ENCODE measurements at places on chromosomes 4 and X.

- DNase-seq, result no peak
These were observed 536 bp downstream of the SH3BGRL start for GRCh38 chrX:81202456-81202819.

DNA sequence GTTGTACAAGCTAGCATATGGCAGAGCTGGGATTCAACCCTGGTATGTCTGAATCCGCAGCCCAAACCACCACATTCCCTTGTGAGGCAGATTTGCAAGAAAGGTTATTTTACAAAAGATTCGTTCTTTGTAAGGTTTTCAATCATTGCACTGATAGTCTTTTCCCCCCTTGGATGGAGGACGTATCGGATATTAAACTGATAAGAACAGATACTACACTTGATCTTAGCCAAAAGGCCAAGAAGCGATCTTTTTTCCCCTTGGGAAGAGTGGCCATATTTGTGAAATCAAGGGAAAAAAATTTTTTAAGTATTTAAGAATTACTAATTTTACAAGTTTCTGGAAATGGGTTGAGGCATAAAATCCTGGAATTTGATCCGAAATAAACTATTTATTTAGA lies 34.4 kb upstream of the MSMO1 start:
- no peak for DNase-seq

GRCh38 chr4:26713563-26714151 lies 129.8 kb downstream of the TBC1D19 start:
- no peak for DNase-seq

DNA sequence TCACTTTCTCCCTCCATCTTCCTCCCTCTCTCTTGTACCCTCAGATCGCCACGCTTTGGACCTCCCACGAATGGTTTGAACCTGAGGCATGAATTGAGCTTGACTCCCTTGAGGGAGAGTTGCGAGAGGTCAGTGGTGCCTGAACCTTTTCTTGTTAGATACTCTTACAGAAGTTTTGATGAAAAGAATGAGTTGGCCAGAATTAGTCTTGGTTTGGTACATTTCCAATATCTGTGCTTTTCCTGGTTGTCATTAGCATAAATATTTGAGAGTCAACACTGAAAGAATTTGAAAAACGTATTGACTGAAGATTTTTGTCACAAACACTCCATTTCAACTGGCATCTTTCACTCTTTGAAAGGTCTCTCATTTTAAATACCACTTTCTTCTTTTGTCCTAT lies 510.6 kb upstream of the DIPK2B start:
- DNase-seq, result peak; percentile 20

GRCh38 chr4:112775801-112776200 lies 138.9 kb downstream of the LARP7 start:
- DNase-seq, result no peak

DNA sequence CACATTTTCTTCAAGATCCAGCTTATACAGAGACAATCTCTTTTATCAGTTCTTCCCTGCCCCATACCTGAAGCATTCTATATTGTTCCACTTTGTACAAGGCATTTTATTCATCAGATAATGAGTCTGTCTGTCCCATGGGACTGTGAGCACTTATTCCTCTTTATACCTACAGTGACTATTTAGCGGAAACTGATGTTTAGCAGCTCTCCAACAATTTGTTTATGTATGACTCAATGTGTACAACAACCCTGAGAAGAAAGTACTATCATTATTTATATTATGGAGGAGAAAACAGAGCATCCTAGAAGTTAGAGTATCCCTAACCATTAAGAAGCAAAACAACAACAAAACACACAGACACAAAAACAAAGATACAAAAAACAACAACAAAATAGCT lies 306.5 kb downstream of the PRDM5 start:
- no peak for DNase-seq

- DNase-seq, result no peak
These were observed 14.0 kb downstream of the PF4 start for GRCh38 chr4:73967866-73968265.

DNA sequence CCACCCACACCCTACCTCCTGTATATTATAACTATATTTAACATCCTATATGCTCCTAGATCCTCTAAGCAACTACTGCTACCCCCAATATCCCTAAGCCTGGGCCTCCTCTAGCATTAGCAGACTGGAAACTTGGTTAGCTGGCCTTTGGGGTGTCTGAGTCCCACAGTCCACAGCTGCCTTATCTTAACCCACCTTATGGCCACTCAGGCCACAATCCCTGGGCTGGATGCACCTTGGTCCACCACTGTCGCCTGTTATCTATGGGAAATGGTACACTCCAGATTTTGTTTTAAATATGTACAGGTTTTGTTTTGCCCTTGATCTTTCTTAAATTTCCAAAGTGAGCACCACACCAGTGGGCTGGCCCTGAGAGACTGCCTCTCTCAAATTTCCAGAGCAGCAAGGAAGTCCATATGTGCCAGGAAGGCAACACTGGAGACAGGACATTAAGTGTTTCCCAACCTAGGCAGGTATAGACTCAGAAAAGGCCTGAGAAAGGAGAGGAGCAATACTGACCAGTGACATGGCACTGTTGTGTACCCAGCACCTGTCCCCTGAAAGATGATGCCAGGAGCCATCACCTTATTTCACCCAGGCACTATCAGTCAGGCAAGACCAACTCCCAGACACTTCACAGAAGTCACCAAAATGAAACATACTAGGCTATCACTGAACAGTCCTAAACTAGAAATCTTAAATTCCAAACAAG lies 921 bp downstream of the PFKFB1 start:
- no peak for DNase-seq

GRCh38 chr4:83083925-83084475 lies 30.5 kb downstream of the PLAC8 start:
- DNase-seq, result no peak

GRCh38 chrX:112368371-112368770 lies 285.8 kb upstream of the TRPC5 start:
- DNase-seq, result no peak

DNA sequence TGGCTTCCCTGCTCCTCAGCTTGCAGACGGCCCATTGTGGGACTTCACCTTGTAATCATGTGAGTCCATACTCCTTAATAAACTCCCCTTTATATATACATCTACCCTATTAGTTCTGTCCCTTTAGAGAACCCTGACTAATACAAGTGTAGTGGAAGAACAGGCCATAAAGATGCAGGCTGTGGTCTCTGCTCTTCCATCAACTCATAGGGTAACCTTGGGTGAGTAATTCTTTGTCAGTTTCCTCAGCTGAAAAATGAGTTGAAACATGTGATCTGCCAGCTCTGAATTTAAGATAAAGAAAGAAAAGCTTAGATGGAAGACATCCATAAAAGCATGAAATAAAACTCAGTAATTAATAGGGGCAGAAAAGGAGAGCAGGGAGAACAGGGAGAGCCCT lies 103.6 kb downstream of the ENOX2 start:
- DNase-seq, result no peak

DNA sequence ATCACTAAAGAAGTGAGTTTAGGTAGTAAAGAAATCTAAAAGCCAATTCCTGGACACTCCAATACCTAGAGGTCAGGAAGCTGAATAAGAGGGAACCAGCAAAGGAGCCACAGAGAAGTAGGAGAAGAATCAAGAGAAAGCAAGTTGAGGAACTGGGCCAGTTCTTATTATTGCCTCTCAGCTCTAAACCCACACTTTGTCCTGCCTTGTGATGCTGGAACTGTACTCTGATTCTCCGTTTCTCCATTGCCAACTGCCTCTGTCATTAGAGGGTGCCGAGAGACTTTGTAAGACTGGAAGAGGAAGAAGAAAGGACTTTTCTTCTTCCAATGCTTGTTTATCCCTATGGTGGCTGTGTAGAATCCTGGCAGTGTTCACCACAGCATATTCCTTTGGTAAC lies 38.6 kb downstream of the NSUN7 start:
- DNase-seq, result no peak

DNA sequence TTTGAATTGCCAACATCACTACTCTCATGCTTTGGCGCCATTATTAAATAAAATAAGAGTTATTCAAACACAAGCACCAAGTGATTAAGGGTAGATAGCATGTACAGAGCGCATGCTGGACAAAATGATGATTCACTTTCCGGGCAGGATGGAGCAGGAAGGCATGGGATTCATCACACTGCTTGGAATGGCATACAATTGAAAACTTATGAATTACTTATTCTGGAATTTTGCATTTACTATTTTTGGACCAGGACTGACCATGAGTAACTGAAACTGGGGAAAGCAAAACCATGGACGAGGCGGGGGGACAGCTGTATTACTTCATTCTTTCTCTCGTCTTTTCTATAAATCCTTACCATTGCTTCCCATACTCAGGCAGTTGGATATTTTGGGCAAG lies 28.5 kb upstream of the FGF5 start:
- peak; percentile 80 for DNase-seq

DNA sequence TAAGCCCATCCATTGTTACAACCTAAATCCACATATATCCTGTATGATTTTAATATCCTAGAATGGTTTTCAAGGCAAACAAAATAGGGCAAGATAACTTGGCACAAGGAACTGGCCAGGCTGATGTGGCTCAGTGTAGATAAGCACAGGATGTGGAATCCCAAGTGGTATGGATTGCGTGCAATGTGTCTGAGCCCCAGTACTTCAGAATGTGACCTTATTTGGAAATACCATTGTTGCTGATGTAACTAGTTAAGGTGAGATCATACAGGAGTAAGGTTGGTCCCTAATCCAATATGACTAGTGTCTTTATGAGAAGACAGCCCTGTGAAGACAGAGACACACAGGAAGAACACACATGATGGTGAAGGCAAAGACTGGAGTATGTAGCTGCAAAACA lies 72.4 kb downstream of the IL21 start:
- DNase-seq, result peak; percentile 85

DNA sequence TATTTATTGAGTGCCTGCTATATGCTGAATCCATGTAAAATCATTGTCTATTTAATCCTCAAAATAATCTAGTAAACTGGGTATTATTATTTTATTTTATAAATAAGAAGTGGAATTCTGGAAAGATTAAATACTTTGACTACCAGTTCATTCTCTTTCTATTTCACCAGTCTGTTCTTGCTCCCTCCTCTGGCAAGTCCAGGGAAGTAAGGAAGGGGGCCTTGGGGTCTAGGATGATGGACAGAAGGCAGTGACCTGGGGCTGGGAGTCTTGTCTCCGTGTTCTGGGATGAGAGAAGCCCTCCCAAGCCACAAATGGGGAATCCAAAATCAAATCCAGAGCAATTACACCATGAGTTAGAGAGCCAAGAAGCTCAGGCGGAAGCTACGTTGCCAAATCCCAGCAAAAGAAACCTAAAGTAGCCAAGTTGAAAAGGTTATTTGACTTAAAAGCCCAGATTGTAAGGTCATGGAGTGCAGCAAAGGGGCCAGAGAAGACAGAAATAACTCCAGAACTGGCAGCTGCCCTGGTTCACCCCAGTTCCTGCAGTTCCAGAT lies 28.3 kb upstream of the PARM1 start:
- DNase-seq, result no peak

GRCh38 chrX:13699183-13699826 lies 10.4 kb downstream of the RAB9A start:
- DNase-seq, result no peak

DNA sequence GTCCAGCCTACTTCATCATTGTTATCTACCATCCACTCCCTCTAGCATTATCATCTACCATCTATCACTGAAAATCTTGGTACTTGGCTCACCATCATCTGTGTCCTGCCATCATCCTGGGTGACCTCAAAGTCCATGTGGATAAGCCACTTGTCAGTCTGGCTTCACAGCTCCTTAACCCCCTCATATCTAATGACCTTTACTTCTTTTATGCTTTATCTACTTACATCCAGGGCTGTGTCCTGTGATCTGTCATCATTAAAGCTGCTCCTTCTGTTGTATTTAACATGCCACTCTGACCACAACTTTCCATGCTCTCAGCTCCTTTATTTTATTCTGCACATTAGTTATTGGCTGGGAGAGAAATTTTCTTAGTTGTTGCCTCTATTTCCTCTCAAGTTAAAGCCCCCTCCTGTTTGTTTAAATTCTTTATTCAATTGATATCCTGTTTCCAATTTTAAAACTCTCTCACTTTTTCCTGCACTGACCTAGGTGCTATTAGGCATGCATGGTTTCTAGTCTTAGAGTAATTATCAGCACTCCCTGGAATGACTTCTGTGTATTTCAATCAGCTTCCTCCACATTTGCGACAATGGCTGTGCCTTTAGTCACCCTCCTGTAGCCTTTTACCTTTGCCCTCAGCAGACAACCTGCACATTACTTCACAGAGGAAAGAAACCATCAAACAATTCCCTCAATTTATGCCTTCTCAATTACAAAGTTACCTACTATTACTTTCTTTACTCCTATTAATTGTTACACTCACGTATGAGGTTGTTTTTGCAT lies 8.1 kb upstream of the FABP2 start:
- DNase-seq, result no peak

- no peak for DNase-seq
These were observed 6.7 kb downstream of the CCNQ start for GRCh38 chrX:153592091-153592833.

DNA sequence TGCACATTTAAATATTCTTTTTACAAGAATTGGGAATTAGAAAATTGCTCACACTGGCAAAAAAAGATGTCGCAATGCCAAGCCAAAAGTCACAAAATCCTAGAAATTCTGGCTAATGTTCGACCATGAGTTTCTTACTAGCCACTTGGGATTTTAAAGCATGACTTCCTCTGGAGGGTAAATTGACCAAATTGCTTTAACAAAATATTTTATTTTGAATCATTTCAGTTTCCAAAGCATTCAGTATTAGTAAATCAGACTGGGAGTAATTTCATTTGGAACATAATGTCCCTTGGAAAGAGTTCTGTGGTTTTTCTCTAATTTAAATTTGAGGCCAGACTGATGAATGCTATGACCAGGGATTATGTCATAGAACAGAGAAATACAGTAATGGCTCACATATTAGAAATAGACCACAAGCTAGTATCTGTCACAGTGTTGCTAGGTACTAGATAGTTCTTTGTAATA lies 7.6 kb upstream of the CXCL5 start:
- no peak for DNase-seq

- no peak for DNase-seq
These were observed 277.9 kb downstream of the TRIML1 start for GRCh38 chr4:188417181-188417580.

DNA sequence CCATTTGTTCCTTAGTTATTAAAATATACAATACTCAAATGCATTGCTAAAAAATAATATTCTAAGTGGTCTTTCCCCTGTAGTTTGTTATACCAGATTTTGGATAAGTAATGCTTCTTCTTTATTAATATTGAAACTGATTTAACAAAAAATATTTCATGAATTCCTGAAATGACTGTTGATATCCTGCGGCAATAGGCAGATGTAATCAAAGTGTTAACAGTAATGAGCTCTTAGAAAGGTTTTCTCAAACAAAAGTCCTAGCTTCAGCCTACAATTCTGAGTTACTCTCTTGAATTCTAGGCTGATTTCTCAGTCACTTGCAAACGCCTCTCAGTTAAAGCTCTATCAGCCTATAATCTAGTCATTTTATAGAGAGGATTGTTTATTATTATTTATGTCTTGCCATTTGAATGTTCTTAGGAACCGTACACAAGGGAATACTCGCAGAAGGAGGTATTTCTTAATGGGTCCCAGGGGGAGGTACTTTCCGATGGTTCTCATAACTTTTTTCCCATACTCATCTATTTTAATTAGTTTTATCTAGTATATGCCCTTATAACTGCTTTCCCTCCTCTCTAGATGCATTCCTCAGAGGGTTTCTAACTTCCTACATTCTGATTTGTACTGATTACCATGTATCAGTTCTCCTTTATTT lies 96.8 kb downstream of the FNIP2 start:
- no peak for DNase-seq
